ENCODE measurements at places on chromosomes 13 and 19.

DNA sequence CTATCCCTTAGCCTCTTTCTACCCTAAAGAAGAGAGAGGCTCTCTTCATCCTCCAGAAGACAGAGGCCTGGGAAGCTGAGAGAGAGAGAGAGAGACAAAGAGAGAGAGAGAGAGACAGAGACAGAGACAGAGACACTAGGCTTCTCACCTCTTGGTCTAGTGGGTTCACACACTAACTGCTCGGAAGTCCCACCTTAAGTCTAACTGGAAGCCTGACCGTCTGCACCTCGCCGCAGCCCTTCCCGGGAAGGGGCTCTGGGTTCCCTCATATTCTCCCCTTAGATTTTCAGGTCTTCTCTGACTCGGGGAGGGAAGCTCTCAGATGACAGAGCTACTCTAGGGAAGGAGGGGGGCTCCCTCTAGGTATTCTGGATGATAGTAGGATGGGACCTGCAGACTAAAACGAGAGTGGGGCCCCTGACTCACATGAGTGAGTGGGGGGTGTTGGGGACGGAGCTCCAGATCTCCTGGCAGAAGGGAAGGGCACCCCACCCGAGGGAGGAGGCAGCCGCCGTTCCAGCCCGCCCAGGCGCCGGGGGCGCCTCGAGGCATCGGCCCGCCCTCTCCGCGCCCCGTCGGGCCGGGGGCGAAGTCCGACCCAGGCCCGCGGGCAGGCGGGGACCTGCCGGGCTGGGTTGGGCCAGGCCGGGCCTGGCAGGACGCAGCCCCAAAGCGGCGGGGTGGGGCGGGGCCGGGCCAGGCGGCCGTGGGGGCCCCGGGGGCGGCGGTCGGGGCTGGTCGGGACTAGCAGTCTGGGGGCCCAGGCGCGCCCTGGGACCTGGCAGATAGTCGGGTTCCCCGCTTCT, 2.0 kb upstream of the JUNB start:
- DNase-seq: no peak

DNA sequence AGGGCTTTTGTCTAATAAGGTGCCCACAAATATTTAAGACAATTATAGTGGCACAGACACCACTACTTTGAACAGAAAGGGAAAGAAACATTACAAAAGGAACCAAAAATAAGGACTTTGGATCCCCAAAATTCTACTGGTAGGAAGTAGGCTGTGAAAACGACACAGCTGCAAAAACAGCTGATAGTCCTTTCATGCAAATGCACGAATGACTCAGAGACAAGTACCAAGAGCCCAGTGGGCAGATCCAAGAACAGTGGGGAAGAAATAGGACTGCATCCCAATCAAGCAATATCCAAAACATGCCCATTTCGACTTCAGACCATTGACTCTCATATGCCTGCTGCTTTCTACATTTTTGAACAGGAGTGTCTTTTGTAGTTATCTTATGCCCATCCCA, 269.4 kb upstream of the NBEA start:
- DNase-seq: no peak

GRCh38 chr19:13066226-13066625, 36.4 kb downstream of the LYL1 start:
- no peak for DNase-seq

GRCh38 chr13:110466266-110466915, 95.1 kb downstream of the RAB20 start:
- no peak for DNase-seq

GRCh38 chr19:13100841-13101589, 1.6 kb downstream of the LYL1 start:
- DNase-seq: no peak

GRCh38 chr13:37026771-37027170, 26.2 kb downstream of the EXOSC8 start:
- no peak for DNase-seq

- DNase-seq: no peak
Measured at GRCh38 chr13:99913167-99913566, 58.4 kb downstream of the ZIC5 start.

GRCh38 chr19:12821761-12822160, 12.6 kb downstream of the RTBDN start:
- no peak for DNase-seq

DNA sequence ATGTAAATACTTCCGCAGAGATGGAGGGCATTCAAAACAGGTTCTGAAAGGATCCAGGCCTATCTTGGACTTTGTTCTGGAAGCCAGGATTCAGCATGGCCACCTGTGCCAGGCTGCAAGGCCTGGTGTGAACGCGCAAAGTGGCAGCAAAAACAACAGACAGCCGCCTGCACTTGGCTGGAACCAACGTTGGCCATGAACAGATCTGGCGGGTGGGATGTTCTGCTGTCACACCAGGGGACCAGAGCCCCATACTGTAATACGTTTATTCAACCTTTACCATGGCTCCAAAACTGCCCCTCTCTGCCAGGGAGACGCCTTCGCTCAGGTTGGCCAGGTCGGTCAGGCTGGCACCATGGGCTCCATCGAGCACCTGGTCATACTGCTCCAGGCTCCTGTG, 69.7 kb downstream of the EPS15L1 start:
- no peak for DNase-seq

- DNase-seq: no peak
Measured at GRCh38 chr13:71773531-71773930, 93.5 kb downstream of the DACH1 start.

DNA sequence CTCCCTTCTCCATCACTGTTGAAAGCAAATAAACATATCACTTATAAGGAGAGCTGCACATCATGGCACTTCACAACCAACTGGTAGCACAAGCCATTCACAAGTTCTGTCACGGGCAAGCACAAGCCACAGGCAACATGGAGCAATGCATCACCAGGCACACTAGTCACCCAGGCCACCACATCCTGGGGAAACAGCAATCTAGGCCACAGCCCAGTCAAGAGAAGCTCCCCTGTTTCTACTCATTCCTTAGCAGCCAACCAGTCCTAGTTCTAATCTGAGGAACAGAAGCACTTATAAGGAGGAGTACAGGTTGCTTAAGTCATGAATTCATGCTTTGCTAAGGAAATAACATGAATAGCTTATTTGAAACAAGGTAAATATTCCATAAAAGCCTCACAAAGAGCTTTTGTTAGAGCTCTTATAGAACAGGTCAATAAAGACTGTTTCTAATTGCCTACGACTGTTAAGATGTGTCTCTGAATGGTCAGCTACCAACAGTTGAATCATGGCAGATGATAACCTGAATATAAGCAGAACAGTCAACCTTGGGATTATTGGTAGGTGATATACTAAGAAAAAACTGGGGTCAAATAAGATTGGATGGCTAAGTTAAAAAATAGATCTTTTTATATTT, 169.0 kb downstream of the TBC1D4 start:
- no peak for DNase-seq

GRCh38 chr19:35853038-35853756, 893 bp upstream of the NPHS1 start:
- no peak for DNase-seq

DNA sequence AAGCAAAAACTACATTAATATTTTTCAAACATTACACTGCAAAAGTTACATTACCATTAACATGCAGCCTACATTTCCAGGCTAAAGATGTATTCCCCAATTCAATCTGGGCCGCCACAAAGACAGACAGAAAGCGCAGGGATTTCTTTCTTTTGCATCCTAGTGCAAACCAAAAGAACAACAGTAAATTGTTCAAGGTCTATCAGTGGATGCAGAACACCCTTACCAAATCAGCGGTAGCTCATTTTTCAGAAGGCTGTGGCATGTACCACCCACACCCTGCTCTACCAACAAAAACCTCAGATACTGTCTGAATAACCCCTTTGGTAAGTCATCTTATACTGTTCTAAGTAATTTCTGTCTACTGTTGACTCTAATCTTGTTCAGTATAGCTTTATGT, 3.6 kb downstream of the TPT1 start:
- DNase-seq: no peak

DNA sequence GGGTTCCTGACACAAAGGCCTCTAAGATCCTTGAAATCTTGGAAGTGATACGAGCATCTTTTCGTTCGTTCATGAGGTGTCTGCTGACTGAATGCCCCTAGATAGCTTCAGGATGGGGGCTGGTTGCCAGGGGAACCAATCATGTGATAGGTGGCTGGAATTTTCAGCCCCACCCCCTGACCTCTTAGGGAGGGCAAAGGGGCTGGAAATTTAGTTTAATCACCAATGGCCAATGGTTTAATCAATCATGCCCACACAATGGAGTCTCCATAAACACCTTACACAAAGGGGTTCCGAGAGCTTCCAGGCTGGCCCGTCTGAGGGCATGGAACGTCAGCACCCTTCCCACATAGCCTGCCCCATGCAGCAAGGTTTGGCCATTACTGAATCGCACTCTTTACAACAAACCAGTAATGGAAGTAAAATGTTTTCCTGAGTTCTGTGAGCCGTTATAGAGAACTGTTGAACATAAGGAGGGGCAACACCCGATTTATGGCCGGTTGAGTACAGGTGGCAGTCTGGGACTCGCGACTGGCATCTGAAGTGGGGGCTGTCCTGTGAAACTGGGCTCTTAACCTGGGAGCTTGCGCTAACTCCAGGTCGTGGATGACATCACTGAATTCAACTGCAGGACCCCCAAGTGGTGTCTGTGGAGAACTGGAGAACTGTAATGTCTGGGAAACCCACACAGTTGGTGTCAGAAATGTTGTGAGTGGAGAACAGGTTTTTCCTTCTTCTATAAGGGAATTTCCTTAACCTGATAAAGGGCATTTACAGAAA, 25.6 kb downstream of the MLLT1 start:
- DNase-seq: no peak

DNA sequence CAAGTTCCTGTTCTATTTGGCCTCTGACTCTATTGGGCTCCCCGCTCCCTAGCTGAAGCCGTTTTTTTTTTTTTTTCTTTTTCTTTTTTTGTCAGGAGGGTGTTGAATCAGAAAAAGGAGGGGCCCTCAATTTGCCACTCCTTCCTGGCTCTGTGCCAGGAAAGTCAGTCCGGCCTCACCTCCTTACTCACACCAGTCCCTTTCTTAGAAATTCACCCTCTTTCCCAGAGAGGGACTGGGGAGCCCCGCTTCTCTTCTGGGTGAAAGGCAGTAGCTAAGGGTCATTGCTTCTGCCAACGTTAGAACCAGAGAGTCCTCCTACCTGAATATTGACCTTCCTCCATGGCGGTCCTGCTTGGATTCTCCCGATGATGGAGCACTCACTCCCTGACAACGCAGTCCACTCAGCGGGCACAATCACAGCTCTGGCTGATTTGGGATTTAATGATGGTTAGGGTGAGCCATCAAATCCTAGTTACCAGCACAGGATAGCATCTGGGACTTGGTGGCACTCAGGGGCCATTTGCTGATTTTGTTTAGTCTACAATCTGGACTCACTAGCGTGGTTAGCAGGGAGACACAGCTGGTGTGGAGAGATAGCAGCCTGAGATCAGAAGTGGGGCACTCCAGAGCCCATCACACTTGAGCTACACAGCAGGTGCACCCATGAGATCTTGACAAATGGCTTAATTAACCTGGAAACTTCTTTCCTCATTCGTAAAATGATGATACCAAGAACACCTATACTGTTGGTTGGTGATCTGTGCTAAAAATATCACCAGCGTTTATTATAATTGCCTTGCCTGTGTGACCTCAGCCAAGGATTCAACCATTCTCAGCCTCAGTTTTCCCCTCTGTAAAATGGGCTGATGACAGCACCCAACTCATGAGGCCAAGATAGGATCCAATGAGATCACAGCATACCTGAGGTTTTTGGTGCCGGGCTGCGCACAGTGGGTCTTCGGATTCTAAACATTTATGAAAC, 2.2 kb downstream of the FCER2 start:
- DNase-seq: no peak

- DNase-seq: no peak
Measured at GRCh38 chr13:28423010-28423409, 71.9 kb downstream of the FLT1 start.

- DNase-seq: no peak
Measured at GRCh38 chr13:51689663-51689996, 105.4 kb downstream of the WDFY2 start.

GRCh38 chr19:13012690-13013608, 17.7 kb downstream of the NFIX start:
- peak; percentile 58 for DNase-seq

GRCh38 chr19:10420444-10421239, at the start of gene PDE4A:
Gene PDE4A (plus strand): TSS chr19:10420538. CDS start chr19:10420765, 227 bp downstream.
- peak; percentile 56 for DNase-seq

- no peak for DNase-seq
Measured at GRCh38 chr13:71597150-71597549, 269.9 kb downstream of the DACH1 start.

GRCh38 chr19:51365965-51366388, at the start of gene ETFB:
Gene ETFB (minus strand): TSS chr19:51366388. CDS start chr19:51366326, 62 bp downstream.
- DNase-seq: no peak

DNA sequence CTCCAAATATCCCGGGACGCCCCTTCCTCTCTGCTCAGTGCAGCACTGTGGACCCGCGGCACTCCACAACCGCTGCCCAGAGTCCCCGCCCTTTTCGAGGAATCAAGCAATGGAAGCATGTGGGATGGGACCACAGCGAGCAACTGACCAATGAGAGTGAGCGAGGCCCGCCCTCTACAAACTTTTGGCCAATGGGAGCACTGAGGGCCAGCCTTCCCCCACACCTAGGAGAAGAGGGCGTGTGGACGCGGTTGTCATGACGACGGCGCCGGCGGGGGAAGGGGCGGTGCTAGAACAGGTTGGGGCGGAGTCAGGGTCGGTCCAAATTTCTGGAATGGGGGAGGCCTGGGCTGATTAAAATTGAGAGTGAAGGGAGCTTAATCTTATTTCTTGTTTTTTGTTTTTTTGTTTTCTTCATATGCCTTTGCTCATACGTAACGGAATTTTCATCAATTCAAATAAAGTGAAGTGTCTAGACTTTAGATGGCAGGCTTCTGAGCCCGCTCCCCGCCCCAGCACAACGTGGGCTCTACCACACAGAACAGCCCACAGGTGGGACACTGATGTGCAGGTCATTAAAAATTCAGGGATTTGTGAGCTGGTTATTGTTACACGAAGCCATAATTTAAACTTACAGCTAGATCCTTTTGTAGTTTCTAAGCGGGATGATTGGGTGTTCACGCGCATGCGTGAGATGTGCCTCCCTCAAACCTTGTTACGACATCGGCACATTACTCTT, at the start of gene DNAAF3:
TSS of gene DNAAF3 (minus strand) at position 84 of the 739 bp plus-strand sequence. CDS start 200 bp downstream, outside the sequence.
- peak; percentile 93 for DNase-seq

- DNase-seq: no peak
Measured at GRCh38 chr13:110812121-110812868, 98.8 kb downstream of the ING1 start.

GRCh38 chr19:10424011-10424637, 3.8 kb downstream of the PDE4A start:
- peak; percentile 65 for DNase-seq

- DNase-seq: no peak
Measured at GRCh38 chr19:3161453-3161852, 17.1 kb upstream of the S1PR4 start.

Measured in GM12891 (cell line).